ENCODE measurements at places on chromosomes 1 and 21.

DNA sequence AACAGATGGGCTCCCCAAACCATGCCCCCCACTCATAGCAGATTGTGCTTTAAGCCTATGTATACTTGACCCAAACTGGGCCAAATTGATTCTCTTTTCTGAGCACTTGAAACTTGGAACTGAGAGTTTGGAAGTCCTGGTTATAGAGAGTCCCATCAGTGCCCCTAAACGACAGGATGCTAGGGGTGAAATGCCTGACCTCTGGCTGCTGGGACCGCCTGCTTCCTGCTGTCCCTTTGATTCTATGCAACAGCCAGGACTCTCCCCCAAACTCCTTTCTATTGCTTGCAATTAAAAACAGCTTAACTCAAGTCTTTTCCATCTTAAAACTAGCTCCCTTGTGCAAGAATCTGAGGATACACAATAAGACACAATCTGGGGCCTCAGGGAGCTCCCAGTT, 4.7 kb downstream of the C1orf210 start:
- DNase-seq, result no peak

DNA sequence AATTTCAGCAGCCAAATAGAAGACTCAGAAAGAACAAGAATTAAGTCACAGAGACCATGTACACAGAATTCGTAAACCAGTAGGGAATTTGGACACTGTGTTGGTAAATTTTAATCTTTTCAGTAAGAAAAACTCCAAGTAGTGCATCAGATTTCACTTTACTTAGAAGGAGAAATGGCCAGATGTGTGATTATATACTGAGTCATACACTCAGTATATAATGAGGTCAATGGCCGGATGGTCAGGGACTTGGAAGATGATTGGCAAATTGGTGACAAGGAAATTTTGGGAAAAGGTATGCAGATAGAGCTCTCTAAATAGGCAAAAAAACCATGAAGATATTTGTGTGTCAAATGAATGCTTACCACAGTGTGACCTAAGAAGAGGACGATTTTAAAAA, 399.8 kb upstream of the LRRC7 start:
- no peak for DNase-seq

DNA sequence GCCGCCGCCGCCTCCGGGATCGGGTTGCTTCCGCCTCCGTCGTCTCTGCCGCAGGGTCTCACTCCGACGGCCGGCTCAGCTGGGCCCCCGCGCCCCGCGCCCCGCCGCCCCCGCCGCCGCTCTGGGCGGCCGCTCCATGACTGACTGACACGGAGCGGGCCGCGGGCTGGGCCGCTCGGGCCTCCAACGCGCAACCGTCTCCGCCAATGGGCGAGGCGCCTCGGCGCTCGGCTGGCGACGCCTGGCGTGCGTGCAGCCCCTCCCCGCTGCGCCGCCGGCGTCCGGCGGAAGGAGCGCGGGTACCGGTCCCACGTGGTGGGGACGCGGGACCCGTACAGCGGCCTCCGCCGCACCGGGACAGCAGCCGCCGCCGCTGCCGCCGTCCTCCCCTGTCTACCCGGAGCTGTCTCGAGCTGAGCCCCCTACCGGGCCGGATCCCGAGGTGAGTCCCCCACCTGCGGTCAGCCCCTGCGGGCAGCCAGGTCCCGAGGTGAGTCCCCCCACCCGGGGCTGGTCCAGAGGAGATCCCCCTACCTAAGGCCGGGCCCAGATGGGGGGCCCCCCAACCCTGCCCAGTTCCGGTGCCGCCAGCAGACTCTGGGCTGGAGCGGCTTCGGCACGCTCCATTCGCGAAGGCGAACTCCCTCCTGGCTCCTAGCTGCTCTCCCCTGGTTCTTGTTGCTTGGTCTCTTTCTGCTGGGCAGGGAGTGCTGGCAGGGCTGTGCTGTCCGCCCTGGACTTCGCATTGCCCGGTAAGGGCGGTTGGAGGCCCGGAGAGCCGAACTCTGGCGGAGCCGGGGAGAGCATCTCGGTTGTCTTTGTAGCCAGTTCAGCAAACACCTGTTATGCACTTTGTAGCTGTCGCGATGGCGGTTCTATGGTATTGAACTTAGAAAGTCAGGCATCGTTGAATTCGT, at the start of the genes TAF5L and URB2:
Gene TAF5L (minus strand): TSS at position 208 of the 917 bp plus-strand sequence. CDS start 11,640 bp downstream, outside the sequence.
Gene URB2 (plus strand): TSS at position 333 of the 917 bp plus-strand sequence. CDS start 1,387 bp downstream, outside the sequence.
- peak; percentile 85 for DNase-seq

DNA sequence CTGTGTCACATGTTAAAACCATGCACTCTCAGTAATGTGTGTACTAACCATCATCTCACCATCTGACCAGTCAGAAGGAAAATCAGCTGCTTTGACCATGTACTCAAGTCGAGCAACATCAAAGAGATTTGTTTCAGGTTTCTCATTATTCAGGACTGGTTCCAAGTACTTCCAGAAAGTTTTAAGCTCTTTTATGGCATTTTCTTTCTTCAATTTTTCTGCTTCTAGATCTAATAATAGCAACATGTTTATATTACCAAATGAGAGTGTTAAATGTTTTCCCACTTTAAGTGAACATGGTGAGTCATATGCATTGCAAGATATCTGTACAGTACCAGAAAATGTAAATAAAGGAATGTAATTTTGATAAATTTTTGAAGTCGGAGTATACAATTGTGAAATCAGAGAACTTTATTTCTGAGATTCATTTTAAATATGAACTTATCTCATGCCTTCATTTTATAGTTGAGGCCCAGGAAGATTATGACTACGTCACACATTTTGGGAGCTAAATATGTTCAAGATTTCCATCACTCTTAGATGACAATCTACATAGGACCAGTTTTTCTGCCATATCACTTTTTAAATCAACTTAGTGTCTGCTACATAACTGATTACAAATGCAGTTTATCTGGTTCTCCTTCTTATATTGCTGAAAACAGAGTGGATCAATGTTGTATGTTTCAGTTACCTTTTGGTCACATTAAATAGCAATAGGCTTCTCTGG, 87.2 kb downstream of the SPAG17 start:
- DNase-seq, result no peak

DNA sequence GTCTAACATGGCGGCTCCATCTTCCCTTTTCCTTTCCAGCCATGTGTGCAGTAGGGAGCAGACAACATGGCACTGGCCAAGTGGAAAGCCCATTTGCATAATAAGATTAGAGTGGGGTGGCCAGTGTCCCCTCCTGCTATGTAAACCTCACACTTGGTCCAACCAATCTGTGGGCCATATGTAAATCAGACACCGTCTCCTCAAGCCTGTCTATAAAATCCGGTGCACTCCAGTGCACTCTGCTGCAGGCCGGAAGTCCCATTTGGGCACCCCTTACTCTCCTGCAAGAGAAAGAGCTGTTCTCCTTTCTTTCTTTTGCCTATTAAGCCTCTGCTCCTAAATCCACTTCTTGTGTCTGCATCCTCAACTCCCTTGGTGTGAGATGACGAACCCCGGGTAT, 44.1 kb downstream of the OLFML3 start:
- DNase-seq, result no peak

- DNase-seq, result no peak
These were observed 266.0 kb downstream of the GPR52 start for GRCh38 chr1:174713796-174714195.

DNA sequence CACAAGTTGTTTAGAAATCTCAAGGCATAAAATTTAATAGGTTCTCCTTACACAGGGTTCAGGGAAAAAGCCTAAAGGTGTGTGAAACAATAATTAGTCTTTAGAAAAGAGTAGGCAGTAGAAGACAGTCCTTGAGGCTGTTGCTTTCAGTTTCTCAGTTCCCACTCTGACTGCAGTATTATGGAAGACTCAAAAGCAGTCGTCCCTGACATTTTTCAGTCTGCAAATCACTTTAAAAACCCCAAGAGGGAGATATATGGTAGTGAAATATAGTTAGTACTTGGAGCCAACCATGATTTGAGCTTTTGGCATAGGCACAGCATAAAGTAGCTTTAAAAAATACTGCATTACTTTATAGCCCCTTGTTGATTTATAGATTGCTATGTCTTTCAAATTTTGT, 299.7 kb downstream of the OLFM3 start:
- no peak for DNase-seq

DNA sequence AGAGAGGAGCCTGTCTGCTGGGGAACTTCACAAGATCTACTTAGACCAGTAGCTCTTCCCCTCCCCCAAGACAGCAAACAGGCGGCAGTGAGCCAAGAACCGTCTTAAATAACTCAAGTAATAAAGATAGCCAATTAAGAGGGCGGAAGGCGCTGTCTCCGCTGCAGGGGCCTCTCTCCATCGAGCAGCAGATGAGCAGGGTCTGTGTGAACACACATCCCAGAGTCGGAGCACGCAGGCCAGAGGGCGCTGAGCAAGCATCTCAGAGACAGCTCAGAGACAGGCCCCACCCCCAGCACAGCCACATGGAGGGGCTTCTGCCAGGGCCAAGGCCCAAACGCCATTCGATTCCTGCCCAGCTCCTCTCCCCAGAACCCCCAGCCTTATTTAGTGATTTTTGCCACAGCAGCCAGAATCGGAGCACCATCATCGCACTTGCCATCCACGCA, 11.1 kb downstream of the IFFO2 start:
- DNase-seq, result no peak

- no peak for DNase-seq
These were observed 85.7 kb downstream of the SPATA46 start for GRCh38 chr1:162291000-162291399.

DNA sequence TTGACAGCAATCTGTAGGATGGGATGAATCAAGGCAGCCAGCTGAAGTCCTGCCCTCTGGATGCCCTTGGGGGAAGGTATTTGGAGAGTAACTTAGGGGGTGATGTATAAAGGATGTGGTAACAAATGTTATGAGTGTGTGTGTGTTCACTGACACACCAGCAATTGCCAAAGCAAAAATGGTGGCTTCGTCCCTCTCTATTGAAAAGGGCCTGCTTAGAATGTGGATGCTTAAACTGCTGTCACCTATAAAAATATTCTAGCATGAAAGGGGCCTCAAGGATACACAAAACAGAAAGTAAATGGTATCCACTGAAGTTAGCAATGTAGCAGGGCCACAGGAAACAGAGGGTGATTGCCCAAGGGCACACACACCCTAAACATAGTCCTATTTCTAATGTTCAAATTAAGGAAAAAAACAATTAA, 15.1 kb upstream of the AIM2 start:
- no peak for DNase-seq

DNA sequence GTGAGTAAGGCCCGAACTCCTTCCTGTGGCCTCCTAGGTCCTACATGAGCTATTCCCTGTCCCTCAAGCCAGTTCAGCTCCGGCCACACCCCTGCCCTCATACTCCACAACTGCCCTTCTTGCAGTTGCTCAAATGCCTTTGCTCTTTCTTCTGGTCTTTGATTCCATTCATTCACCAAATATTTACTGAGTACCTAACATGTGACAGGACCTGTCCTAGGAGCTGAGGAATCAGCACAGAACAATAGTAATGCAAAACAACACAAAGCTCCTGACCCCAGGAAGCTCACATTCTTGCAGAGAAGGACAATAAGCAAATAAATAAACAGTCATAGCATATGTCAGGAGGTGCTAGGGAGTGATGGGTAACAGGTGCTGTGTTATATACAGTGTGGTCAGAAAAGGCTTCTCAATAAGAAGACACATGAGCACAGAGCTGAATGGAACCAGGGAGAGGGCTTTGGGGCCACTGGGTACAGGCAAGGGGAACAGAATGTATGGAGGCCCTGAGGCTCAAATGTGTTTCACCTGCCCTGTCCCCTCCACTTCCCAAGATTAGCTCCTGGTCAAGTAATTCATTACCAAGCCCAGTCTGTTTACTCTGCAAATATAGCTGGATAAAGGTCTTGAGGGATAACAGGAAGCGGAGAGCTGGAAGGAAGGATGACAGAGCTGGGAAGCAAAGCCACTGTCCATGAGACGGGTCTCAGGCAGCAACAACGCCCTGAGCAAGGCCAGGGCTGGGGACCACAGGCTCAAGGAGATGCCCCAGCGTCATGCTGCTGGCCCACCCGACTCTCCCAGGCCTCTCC, 145.1 kb downstream of the CSMD2 start:
- DNase-seq, result no peak

DNA sequence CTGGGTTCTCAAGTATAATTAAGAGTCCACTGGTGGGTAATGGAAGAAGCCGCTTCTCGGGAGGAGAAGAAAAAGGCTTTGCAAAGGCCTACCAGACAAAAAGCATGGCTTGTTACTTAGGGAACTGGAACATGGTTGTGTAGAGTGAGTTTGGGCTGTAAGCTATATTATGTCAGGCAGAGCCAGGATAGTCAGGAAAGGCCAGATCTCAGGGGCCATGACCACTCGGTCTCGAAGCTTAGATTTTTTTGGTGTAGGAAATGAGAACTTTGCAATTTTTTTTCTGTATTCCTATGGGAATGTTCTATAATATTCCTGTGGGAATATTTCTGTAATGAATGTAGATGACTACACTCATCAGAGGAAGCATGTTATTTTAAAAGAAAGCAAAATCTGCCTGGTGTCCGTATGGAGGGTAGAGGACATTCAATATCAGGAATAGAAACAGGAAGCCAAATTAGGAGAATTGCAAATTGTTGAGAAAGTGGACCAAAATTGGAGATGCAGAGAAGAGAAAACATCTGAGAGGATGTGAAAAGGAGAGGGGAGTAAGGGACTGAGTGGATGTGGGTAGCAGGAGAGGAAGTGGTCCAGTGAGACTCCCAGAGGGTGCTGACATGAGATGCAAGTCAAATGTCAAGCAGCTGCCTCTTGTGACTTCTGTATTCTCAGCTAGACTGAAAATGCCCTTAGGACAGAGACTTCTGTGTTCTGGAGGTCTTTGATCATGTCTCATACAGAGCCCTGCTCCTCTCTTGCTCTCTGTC, 45.2 kb upstream of the HAO2 start:
- DNase-seq, result no peak

- no peak for DNase-seq
These were observed 7.9 kb downstream of the LHX4 start for GRCh38 chr1:180237869-180238476.

DNA sequence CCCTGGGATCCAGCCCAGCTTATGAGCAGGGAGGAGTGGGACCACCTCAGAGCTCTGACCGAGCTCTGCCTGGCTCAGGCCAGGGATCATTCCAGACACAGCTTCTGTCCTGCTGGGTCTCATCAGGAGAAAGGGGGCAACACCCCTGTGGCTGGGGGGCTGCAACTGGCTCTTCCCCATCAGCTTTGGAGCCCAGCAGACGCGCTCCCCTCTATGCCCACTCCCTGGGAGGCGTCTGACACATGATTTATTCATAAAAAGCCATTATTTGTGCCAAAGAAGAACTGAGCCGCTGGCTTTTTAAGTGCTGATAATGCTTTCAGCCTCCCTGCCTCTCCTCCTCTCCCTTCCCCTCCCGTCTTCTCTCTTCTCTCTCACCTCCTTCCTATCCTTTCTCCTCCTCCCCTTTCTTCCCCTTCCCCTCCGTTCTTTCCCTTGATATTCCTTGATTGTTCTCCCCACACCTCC, 25.0 kb downstream of the FOXO6 start:
- DNase-seq, result no peak

DNA sequence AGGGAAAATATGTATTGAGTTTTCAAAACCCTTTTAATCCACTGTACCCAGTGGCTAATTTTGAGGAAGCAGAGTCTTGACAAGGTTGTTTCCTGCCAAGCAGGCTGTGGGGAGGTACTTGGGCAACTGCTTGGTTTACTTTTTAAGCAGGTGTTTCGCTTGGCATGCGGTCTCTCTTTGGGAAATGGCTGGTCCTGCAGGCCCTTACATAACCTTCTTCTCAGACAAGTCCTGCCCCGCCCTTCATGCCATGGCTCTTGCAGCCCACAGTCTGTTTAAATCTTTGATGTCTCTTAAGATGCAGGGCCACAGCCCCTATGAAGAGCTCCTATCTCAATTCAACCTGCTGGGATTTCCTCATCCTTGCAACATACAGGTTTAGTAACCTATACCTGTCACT, 36.0 kb upstream of the ABCD3 start:
- DNase-seq, result no peak
